ENCODE measurements at places on chromosomes 4 and X.
A peak's percentile ranks its signal among the peaks of the same experiment; 100 is the strongest.

DNA sequence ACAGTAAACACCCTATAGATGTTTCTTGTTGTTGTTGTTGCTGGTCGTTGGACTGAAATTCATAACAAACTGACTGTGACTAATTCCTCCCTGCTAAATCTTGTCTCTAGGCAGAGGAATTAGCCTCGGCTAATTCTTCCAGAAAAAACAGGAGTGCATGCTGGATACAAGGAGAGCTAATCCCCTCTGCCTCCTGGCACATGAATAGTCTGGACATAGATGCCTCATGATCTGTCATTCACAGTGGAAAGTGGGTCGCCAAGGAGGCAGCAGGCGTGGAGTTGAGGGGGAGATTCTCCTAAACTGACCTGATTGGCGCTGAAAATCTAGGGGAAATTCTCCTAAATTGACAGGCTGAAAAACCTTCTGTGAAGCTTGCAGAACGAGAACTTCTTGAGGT lies 220.1 kb downstream of the DCTD start:
- no peak for DNase-seq

GRCh38 chrX:110086916-110087484 lies 84.1 kb downstream of the TMEM164 start:
- no peak for DNase-seq

GRCh38 chrX:78011846-78012245 lies 42.4 kb upstream of the PGAM4 start:
- no peak for DNase-seq

DNA sequence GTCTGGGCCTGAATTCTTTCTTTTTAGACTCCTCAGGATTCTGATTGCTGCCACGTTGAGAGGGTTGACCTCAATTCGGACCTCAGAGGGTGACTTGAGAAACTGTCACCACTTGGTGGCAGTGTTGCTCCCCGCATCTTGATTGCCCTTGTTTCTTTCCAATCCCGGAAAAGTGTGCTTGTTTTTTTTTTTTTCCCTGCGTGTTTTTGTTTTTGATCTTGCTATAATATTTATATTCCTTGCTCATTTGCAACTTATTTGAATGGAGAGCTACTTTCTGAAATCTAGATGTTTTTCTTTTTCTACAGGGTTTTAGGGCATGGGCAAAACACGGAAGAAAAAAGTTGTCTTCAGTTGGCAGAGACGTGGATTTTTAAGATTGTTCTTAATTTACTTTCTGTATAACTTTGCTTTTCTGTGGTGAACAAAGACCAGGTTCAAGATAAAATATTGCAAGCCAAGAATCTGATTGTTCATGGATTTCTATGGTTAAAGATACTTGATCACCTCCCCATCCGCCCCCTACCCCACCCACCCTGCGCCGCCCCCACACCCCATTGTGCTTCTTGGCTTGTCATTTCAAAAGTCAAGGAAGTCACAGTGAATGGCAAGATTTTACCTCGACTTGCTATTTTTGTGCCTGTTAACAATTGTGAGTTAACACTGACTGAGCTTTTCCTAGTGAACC lies 102.0 kb downstream of the PTTG2 start:
- DNase-seq, result peak; percentile 71

DNA sequence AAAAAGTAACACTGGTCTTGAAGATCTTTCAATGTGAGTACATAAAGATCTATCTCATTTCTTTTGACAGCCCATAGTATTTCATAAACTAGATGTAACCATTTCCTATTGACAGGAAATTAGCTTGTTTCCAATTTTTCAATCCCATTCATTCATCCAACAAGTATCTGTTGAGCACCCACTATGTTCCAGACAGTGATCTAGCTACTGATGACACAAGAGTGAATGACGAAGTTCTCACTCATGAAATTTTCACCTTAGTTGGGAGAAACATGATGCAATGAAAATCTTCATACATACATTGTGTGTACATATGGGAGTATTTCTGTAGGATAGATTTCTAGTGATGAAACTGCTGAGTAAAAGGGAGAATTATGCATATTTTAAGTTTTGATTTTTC lies 1.7 kb downstream of the CD38 start:
- no peak for DNase-seq

DNA sequence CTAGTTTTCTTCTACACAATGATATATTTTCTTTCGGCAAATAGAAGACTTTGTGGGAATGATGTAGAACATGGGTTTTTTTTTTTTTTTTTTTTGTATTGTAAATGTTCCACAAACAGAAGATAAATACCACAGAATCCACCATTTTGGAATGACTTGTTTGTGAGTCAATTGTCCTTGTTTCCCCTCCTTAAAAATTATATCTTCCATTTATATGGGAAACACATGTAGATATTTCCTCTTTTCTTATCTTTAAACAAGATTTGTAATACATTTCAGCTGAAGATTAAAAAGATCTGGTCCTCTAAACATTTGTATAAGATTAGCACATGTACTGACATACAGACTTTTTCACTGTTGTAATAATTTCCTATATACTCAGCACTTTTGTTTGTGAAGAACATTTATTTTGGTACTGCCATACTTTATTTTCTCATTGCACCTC lies 304.6 kb downstream of the SPRY1 start:
- DNase-seq, result no peak

GRCh38 chr4:168655182-168655581 lies 158.3 kb downstream of the PALLD start:
- DNase-seq, result no peak

DNA sequence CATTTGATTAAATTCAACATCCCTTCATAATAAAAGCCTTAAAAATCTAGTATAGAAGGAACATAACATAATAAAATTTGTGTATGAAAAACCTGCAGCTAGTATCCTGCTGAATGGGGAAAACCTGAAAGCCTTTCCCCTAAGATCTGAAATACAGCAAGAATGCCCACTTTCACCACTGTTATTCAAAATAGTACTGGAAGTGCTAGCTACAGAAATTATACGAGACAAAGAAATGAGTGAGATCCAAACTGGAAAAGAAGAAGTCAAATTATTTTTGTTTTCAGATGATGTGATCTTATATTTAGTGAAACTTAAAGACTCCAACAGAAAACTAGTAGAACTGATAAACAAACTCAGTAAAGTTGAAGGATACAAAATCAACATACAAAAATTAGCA lies 152.9 kb downstream of the RTL3 start:
- no peak for DNase-seq

GRCh38 chr4:38413524-38414341 lies 250.3 kb upstream of the KLF3 start:
- no peak for DNase-seq

GRCh38 chr4:153765894-153766293 lies 6.1 kb upstream of the RNF175 start:
- DNase-seq, result no peak

- no peak for DNase-seq
Observed at GRCh38 chr4:145298885-145299284, 118.5 kb upstream of the OTUD4 start.

GRCh38 chr4:4836044-4836443 lies 23.4 kb upstream of the MSX1 start:
- no peak for DNase-seq

GRCh38 chr4:144906181-144906925 lies 191.6 kb downstream of the ANAPC10 start:
- no peak for DNase-seq

GRCh38 chrX:13223868-13224567 lies 95.8 kb downstream of the ATXN3L start:
- no peak for DNase-seq

DNA sequence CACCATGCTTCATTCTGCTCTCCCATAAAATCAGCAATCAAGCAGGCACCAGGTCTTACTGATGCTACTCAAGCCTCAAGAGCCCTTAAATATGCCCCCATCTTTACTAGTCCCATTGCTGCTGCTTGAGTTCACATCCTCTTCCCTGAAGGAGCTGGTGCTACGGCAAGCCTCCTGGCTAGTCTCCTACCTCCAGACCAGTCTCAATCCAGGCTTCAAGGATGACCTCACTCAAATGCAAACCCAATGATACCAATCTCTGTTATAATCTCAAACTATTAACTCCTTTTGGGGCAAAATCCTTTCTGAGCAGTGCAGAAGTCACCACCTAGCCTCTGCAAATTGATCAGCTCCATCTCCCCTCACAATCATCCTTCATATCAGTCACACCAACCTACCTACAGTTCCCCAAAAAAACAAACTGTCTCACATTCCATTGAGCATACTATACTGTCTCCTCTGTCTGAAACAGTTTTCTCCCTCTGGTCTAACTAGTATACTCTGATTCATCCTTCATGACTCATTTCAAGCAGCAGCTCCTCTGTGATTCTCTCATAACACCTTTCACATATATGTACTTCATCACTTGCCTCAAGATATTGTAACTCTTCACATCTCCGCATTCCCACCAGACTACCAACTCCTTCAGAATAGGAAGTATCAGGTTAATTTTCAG lies 30.0 kb downstream of the PAPSS1 start:
- peak; percentile 11 for DNase-seq

- DNase-seq, result peak; percentile 21
Observed at GRCh38 chr4:85761803-85762528, 287.0 kb downstream of the ARHGAP24 start.

DNA sequence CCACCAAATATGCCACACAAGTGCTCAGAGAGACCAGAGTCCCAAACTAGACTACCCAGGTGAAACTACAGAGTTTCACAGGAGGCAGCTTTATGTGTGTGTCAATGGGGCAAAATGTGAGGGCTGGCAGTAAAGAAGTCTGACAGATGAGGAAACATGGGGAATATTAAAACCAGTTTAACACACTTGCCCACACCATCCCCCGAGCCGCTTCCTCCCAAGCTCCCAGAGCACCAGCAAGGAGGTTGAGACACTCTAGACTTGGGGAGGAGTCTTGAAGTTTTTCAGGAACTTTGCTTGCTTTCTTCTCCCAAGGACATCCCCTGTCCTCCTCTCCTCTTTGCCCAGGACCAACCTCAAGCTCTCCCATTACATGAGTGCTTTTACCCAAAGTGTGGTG lies 94.7 kb upstream of the SPRY1 start:
- DNase-seq, result no peak

GRCh38 chrX:148836741-148837140 lies 336.3 kb downstream of the AFF2 start:
- DNase-seq, result no peak

- no peak for DNase-seq
Observed at GRCh38 chr4:95426455-95426854, 122.3 kb downstream of the UNC5C start.

- DNase-seq, result no peak
Observed at GRCh38 chrX:1591863-1592469, 562 bp downstream of the AKAP17A start.

DNA sequence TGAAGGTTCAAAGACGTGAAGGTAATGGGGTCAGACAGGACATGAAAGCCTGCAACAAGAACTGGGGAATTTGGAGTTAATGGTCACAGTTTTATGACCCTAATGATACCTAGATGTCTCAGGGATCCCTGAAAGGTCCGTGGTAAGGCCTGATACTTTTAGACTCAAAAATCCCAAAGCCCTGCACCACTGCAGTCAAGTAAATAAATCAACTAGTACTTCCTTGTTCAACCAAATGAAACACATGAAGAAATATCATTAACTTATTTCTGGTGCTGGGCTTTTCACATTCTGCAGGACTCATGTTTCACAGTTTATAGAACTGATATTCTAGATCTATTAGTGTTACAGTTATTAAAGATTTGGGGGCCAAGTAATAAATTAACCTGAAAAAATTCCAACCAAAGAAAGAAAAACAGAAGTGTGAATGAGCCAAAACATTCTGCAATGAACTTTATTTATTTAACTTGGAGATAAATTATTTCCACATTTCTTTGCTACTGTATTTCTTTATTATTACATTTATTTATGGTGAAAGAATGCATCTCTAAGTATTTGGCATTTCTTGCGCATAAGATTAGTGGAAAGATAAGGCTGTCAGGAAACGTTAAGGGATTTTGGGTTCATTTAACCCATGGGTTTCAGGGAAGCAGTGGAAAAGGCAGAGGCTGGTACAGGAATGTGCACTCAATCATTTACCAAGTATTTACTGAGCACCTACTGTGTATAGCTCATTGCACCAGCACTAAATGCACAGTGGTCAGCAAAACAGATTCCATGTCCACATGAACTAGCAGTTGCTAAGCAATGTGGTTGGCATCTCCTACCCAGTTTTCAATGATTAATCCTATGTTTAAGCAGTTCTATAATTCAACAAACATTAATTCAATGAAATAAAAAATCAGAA lies 8.7 kb downstream of the WDFY3 start:
- no peak for DNase-seq

DNA sequence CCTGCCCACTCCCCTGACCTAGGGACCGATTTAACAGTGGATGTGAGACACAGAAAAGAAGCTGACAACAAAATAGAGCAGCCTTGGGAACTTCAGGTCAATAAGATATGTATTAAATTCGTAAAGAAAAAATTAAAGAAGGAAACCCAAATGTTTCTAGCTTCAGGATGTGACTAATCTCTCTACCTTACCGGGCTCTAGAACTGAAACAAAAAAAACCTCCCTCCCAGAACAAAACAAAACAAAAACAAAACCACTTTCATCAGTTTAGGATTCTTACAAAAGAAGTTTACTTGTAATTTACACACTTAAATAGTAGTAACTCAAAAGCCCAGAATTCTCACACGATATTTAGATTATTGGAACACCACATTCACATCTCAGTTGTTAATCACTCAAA lies 185.8 kb upstream of the RPS6KA3 start:
- DNase-seq, result no peak

- no peak for DNase-seq
Observed at GRCh38 chrX:45852884-45853283, 652.2 kb upstream of the DIPK2B start.

- no peak for DNase-seq
Observed at GRCh38 chrX:64204701-64205440, 637 bp downstream of the AMER1 start.

GRCh38 chr4:65007841-65008439 lies 598.7 kb upstream of the TECRL start:
- no peak for DNase-seq

DNA sequence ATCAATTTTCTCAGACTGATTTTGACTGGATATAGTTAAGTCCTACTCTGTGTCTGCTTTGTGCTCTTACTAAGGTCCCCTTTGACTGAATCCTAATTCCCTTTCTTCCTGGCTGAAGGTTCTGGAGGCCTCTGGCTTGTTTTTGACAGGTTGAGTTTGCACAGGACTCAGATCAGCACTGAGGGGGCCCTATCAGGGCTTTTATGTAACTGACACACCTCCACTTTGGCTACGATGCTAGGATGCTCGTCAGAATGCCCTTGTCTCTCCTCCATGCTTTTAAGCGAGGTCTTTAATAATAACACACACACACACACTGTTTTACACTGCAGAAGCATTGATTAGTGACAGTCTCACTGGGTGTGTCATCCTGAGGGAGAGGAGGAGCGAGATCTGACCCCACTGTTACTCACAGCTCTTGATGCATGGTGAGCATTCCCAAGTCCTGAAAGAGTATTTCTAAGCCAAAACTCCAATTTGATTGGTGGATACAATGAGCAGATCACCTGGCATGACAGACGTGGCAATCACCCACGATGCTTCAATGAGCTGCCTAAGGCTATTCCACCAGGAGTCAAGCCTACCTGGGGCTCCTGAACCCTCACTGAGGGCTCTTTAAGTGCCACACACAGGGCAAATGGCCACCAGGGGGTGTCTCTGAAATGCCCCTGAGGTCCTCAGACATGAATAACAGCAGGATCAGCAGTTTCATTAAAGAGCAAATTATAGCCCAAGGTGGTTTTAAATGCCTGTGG lies 130.4 kb upstream of the CPEB2 start:
- DNase-seq, result no peak
